Skin of body (tissue), 3 donors: ENCODE measurements at places on chromosomes 11 and 22.

DNA sequence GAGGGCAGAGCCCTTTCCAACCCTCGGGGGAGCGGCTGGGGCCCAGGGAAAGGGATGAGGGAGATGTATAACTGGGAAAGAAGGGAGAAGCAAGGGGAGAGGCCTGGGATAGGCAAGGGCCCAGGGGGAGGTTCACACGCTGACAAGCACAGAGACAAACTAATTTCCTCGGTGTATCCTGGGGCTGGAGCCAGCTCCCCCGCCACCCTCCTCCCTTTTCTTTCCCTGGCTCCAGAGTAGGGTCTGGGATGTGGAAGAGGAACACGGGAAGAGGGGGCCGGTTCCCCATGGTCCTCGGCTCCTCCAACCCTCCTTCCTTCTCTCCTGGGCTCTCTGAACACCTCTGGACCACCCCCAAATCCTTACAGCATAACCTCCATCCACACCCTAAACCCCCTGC lies 6.9 kb downstream of the CLCF1 start:
- DNase-seq, result peak; percentile 38

GRCh38 chr22:27133019-27133431 lies 475.6 kb downstream of the MIAT start:
- DNase-seq, result no peak

GRCh38 chr11:130534551-130534950 lies 86.1 kb downstream of the ADAMTS15 start:
- DNase-seq, result no peak

DNA sequence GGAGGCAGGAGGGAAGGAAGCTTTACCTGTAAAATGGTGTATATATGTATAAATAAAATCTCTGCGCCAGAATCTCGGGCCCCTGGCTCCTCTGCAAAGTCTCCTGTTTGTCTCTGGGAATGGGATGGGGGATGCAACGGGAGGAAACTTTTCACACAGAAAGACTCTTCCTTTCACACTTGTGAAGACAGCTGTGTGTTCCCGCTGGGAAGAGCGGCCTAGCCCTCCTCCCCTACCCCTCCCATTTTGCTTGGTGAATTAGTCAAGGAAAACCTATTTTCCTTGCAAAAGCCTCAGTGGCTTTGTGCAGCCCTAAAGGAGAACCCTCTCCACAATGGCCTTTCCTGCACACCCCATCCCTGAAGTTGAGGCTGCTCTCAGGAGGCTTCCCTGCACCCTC lies 9.4 kb upstream of the IGF2 start:
- DNase-seq, result peak; percentile 18

- no peak for DNase-seq
Measured at GRCh38 chr11:14519597-14519916, 629 bp downstream of the PSMA1 start.

- no peak for DNase-seq
Measured at GRCh38 chr11:80297858-80298632, 857.2 kb upstream of the TENM4 start.

DNA sequence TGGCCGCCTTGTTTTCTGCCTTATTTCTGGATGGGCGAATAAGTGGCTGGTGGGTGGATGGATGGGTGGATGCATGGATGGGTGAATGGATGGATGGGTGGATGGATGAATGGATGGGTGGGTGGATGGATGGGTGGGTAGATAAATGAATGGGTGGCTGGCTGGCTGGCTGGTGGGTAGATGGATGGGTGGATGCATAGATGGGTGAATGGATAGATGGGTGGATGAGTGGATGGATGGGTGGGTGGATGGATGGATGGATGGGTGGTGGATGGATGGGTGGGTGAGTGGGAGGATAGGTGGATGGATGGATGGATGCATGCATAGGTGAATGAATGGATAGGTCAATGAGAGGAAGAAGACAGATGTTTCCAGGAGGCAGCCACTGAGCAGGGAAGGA lies 98.9 kb downstream of the CACNA1I start:
- DNase-seq, result no peak

DNA sequence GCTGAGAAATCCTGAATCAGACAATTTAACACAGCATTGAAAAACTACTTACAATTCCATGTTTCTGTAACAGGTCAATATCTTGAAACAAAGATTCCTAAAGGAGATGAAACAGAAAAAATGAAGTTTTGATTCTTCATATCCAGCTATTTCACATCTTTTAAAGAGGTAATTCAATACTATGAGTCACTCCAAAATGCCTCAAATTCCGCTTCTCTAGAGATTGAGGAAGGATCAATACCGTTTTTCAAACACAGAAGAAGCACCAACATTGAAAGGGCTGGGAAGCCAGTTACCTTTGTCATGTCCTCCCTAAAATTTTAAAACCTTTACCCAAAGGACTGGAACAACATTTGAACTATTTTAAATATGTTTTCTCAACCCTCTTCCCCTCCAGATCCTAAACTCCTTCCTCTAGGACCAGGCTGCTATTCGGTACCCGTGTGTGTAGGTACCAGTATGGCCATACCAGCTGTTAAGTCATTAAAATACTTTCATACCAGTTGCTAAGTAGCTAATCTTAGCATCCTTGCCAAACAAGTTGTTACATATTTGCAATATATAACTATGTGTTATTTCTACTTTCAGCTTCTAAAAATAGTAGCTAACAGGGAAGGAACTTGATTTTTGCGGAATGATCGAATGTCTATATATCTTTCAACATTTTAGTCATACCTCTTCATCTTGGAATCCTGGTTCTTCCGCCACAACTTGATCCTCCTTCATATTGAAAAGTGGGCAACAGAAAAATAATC lies 2.3 kb downstream of the DMC1 start:
- no peak for DNase-seq

GRCh38 chr11:8512547-8512946 lies 81.5 kb downstream of the STK33 start:
- no peak for DNase-seq

- no peak for DNase-seq
Measured at GRCh38 chr11:66619080-66619554, 2.7 kb downstream of the RBM14 start.

DNA sequence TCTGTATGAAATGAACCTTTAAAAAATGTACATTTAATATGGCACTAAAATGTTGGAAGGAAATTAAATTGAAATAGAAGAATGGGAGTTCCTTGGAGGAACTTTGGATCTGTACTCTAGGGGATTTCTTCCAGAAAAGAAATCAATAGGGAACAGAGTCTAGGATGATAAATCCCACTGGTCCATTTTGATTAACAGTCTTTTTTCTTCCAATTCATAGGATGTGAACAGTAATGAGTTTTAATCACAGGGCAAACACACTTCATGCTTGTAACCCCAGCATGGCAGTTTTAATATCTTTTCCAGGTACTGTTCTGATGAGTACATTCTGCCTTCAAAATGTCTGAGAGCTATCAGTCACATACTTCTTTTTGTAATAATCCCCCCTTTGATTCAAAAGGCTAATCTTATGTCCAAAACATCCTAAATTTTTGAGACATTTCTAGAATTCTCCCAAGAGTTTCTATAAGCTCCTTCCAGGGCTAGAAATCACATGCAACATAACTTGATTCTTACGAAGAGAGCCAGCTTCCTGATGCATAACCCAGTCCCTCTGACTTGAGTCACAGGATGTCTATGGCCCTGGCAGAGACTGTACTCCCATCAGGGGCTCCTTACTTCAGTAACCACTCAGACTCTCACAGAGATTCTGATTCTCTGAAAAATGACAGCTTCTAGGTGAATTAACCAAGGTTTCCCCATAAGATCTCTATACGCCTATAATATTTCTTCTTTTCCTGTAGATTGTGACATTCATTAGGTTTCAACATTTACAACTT lies 112.9 kb downstream of the SLC36A4 start:
- DNase-seq, result no peak

DNA sequence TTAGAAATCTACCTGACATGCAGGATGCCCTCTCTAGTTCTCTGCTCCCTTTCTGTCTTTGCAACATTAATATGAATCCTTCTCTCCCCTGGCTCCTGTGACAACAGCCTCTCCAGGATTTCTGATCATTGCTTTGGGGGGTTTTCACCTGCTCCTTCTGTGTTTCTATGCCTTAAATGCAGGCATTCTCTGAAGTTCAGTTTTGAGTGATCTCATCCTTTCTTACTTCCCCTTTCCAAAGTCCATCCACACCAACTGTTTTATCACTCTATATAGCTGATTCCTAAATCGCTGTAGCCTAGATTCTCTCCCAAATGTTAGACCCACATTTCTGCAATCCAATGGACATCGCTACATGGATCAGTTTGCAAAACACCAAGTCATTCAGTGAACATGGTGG lies 330.7 kb upstream of the NCAM1 start:
- DNase-seq, result no peak
